ENCODE measurements at places on chromosomes 6 and 20.

GRCh38 chr6:156826290-156826955 lies 49.2 kb downstream of the ARID1B start:
- no peak for DNase-seq

DNA sequence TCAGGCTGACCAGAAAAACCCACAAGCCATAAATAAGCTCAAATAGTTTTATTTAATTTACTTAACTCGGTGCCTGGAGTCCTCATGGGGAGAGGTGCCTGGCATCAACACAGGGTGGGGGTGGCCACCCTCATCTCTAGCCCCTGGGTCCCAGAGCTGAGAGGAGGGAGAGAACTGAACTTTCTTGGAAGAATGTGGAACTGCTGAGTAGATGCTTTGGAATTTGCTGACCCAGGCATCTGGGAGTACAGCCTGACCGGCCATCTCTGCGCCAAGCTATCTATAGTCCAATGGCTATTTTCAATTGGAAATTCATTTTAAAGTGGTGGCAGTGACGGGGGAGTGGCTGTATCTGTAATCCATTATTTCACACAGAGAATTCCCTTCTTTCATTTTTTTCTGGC lies 104.8 kb downstream of the CDH26 start:
- DNase-seq: no peak

DNA sequence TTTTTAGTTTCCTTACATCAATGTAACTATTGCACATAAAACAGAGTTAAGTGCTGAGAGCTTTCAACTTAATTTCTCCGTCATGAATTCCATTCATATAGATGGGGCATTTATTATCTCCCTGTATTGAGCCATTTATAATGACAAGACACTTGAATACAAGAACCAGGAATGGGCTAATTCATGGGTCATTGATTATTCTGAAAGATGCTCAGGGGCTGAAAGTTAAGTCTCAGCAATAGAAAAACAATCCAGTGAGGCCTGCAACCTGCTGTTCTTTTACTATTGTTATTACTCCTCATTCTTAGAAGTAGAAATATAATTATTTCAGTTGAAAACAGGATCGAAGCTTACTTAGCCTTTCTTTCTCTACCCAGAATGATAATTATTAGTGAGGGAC lies 307.7 kb downstream of the MMUT start:
- DNase-seq: no peak

- no peak for DNase-seq
These were observed 1.2 kb upstream of the CLDN20 start for GRCh38 chr6:155262655-155263054.

DNA sequence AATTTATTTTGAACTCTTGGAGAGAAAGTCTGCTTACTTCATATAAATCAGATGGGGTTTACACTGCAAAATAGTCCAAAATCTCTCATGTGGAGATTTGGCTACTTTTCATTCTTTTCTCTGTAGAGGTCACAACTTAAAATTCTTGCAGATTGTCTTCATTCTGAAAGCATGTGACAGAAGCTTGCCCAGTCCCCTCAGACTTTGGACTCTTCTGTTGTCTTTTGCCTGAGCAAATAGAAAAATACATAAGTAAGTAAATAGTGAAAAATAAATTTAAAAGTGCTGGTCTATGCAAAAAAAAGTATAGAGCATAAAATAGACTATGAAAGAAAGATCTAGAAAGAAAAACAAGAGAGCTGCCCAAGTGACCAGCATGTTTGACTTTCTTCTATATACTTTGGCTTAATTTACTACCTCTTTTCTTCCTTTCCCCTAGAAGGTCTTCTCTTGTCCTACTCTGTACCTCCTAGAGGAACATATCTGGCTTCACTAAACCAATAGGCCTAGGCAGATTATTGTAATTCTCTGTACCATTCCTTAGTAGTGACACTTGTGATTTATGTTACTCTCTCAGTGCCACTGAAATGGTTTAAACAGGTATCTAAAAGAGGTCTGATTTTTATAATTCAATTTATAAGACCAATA lies 260.9 kb downstream of the TENT5A start:
- no peak for DNase-seq

Measured in hematopoietic multipotent progenitor cell treated with erythropoietin and hydrocortisone succinate and interleukin-3 and kit ligand, for 8 days (in vitro differentiated cells).